ENCODE measurements at places on chromosomes 2 and 18. TPM values are rescaled to one million over a fixed set of nuclear protein-coding genes. Genes with fewer than 3 reads are reported as not detected.

Gene IRS1
- total RNA-seq, result 39.0 TPM

Gene TRIB2
- 54.2 TPM for total RNA-seq

Gene INO80D
- 11.0 TPM for total RNA-seq

Gene RUFY4
- not detected for total RNA-seq

Gene NGEF
- total RNA-seq, result 0.49 TPM

Gene TEKT4
- total RNA-seq, result not detected

Gene ST8SIA3
- total RNA-seq, result under 0.01 TPM

Gene CPO
- 2.0 TPM for total RNA-seq

Gene DNAH6
- 0.47 TPM for total RNA-seq

Gene GPR45
- not detected for total RNA-seq

Gene CYTIP
- 3.6 TPM for total RNA-seq

Gene GPR39
- not detected for total RNA-seq
